ENCODE measurements at places on chromosomes 12 and 14.

DNA sequence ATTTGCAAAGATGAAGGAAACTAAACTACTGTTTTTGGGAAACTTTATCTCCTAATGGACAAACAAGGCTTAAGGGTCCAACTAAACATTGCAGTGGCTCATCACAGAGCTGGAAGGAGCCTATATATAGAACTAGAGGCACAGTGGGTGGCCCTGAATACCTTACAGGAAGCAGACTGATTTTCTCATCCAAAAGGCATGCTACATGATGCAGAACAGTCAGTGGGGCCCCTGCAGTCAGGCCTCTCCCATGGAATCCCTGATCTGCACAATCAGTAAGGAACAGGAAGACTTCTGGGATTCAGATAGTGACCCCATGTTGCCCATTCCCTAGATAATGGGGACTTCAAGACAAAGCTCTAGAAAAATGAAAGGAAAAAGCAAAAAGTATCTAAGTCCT is 1.9 kb upstream of the LLPH start:
- DNase-seq: no peak

- DNase-seq: no peak
Observed at GRCh38 chr12:12788131-12788530, 2.7 kb downstream of the APOLD1 start.

DNA sequence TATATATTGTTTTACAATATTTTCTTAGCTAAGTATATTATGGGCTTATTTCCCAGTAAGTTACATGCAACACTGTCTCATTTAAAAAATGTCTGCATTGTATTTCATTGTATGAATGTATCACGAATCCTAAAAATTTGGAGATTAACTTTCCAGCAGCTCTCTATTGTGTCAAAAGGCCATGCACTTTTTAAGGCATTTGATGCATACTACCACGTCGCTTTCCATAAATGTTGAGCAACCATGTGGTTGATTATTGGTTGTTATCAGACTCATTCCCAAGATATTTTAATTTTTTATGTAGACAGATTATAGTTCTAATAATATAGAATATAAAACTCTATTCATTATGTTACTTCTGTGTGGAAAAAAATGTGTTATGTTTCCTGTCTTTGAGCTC is 79.9 kb downstream of the SMOC1 start:
- no peak for DNase-seq

DNA sequence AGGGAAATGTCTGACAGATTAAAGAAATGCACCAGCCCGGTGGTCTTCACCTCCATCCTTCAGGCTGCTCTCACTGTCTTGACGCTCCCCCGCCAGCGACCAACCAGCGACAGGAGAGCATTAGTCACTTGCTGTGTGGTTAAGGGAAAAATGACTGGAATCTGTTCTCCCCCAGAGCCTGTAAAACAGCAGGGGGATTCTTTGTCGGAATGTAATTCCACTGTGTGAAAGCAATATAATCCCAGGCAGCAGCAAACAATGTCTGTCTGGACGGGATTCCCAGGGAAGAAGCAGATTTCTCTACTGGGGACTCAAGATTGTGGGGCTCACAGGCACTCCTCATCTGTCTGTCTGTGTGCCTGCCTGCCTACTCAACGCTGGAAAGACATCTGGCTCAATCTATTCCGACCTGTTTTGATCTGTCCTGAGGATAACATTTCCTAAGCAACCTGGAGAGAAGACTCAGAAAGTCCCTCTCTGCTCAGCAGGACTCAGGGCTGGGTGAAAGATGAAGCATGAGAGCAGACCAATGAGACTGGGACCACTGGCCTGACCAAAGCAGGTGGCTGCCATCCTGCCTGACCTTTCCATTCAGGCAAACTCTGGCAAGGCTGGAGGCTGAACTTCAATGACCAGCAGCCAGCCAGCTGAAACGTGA is 54.6 kb downstream of the NUAK1 start:
- no peak for DNase-seq

- no peak for DNase-seq
Observed at GRCh38 chr14:95452176-95452892, 64.1 kb downstream of the SYNE3 start.

GRCh38 chr12:105538880-105539279 is 208.4 kb downstream of the C12orf75 start:
- DNase-seq: no peak

- no peak for DNase-seq
Observed at GRCh38 chr14:34843011-34843554, 32.1 kb downstream of the BAZ1A start.

DNA sequence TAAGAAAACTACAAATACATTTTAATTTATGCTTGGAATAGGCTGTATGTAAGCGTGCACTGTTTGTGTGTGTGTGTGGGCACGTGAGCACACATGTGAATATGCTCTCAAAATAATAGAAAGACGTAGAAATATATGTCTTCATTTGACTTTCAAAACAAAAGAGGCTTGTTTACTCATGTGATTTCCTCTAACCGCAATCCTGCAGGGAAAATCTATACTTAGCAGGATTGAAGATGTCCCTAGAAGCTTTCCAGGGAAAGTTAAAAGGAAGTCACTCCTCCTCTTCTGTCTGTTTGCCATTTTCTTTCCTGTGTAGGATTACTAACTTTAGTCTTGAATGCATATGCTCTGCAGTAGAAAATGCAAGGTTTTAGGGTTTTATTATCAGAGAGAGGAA is 404.7 kb downstream of the MDGA2 start:
- no peak for DNase-seq

GRCh38 chr14:100660882-100661635 is 65.6 kb upstream of the DLK1 start:
- no peak for DNase-seq

DNA sequence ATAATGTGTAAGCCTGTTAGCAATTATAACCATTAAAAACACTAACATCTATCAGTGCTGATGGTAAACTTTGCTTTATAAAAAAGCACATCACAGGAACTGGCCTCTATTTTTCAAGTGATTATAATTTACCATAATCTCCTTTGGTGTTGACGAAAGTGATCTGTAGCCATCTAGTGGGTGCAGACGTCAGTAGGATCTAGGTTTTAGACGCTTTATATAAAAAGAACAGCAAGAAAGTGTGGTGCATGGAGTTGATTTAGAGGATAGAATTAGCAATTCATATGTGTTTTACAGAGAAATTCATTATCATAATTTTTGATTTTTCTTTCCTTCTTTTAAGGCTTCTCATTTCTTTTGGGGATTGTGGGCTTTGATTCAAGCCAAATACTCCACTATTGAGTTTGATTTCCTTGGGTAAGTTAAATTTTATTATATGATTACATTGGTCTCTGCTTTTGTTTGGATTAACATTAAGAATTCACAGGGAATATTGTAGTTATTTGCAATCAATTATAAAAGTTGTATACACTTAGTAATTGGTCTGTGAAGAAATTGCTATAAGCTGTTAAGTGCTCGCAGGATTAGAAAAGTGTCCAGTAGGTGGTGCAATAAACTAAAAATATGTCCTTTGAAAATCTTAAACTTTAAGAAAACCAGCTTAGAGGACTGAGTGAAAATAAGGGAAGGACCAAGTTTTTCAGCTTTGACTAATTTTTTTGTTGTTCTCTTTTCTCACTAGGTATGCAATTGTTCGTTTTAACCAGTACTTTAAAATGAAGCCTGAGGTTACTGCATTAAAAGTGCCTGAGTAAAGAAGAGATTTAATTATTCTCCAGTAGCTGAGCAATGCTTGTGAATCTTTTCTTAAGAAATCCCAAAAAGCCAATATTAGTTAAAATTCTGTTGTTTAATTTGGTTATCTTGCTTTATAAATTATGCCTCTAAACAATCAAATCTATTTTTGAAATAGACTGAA is 59.5 kb downstream of the ETNK1 start:
- DNase-seq: no peak

GRCh38 chr12:6312529-6313325 is 2.2 kb downstream of the PLEKHG6 start:
- DNase-seq: no peak

DNA sequence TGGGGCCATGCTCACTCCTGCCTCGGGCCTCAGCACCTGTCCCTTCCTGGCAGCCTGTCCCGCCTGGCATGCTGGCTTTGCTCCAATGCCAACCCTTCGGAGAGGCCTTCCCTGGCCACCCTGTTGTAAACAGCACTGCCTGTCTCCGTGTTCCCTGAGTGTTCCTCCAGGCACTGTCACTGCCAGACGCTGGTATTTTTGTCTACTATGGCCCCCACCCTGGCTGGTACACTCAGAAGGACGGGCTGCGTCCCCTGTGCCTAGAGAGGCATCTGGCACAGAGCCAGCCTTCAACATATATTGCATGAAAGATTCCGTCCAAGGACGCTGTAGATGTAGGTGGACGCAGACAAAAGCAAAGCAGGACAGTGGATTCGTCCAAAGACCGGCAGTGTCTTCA is 2.7 kb upstream of the ASPG start:
- no peak for DNase-seq

DNA sequence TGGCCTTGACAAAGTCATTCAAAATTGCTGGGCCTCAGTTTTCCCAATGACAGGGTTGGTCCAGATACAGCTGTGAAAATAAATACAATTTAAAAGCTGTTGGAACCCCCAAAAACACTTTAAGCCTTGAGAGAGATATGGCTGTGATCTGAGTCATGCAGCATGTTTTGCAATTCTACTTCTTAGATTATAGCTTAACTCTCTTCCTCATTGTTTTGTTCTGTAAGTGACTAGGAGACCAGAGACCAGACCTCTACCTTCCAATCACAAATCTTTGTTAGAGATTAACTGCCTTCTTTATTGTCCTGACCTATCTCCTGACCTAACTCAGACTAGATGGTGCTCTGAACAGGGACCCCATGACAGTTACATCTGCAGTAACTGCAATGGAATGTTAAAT is 198.1 kb downstream of the STXBP6 start:
- DNase-seq: no peak

DNA sequence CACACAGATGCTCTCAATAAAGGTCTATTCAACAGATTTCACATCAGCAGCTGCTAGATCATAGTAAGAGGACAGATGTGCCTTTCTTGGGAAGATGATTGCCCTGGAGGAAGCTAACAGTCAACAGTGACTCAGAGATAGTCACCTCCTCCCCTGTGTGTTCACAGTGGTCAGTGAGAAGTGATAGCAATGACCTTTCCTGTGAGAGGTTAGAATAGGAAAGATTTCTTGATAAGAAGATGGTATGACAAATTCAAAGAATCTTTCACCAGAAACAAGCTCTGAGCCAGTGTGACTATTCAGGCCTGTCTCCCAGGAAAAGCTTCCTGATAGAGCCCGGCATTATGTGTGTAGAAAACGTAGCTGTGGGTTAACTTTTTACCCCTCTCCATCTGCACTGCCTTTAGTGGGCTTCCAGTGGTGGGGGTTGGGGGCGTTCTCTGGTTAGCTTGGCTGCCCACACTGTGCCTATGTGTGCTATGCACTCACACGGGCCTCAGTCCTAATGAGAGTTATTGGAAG is 66.4 kb upstream of the ARHGAP5 start:
- no peak for DNase-seq

- no peak for DNase-seq
Observed at GRCh38 chr12:110312581-110313360, 31.7 kb downstream of the ATP2A2 start.

GRCh38 chr14:56709201-56709600 is 101.1 kb downstream of the OTX2 start:
- DNase-seq: no peak

- DNase-seq: no peak
Observed at GRCh38 chr12:47527816-47528215, 178.0 kb downstream of the RPAP3 start.

- no peak for DNase-seq
Observed at GRCh38 chr12:66050610-66051009, 79.9 kb downstream of the LLPH start.

DNA sequence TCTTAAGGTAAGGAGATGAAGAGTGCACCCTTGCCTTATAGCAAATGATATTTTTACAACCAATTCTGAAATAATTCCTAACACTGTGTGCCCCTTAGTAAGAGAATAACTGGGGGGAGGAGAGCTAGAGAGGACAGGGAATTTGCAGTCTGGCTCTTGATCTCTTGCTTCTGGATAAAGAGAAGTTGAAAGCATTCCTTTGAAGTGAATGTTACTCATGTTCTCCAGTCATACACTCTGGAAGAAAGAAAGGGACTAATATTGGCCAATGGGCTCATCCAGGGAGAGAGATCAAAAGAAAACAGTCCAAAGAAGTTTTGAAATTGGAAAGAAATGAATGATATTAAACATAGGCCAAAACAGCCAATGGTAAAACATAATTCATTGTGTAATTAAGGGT is 25.3 kb downstream of the C12orf75 start:
- DNase-seq: no peak

DNA sequence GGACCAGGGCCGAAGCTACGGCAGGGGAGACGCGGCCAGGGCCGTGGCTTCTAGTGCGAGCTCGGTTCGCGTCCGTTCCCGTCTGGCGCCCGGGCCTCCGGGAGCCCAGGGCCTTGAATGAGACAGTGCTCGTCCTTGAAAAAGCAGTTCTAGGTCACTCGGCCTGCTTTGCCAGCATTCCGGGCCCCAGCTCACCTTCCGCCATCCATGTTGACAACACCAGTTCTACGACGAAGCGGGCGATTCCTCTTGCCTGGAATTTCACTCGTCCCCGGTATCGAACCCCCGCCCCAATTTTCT is 4.5 kb downstream of the OR10AD1 start:
- DNase-seq: no peak

GRCh38 chr14:58954901-58955861 is 233.3 kb upstream of the DAAM1 start:
- no peak for DNase-seq

DNA sequence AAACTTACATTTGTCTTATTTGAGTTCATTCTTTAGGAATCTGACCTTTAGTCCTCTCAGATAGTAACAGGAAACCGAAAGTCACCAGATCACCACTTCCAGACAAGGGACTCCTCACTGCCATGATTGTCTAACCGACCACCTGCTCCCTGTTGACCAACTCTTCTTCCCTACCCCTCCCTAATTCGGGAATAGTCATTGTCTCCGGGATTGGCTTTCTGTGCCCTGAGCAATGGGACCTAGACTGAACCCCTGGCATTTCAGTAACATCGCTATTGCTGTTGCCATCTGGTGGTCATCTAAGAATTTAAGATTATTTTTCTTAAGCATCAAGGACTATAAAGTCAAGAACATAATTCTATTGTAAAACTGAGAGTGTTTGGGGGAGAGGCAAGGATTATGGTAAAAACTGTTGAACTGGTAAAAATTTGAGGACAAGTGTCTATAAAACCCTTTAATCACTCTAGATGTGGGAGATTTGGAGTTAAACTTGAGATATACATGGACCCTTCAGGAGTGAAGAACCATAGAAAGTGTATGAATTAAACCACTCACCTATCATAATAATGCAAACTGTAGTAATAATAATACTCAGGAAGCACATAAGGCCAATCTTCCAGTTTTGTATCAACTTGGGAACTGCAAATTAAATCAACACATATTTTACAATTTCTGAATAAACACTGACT is 6.3 kb downstream of the CLEC2A start:
- DNase-seq: no peak

- DNase-seq: no peak
Observed at GRCh38 chr12:33602515-33602914, 162.9 kb upstream of the SYT10 start.

DNA sequence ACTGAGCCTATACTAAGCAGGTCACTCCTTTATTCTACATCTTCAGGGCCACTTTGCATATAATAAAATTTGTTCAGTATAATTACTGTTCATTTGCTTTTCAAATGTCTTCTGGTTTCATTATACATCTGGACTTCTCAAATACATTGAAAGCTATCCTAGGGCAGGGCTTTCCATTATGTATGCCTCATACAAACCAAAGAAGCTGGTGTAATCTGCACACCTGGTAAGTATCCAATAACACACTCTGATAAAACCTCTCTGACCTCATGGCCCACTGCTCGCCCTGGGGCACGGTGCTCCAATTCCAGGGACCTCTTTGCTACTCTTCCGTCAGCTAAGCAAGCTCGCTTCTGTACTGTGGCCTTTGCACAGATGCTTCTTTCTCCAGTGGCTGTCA is 21.9 kb upstream of the ISM2 start:
- no peak for DNase-seq
